ENCODE measurements at places on chromosomes 3 and 15.

GRCh38 chr15:78979456-78980320 is 34.8 kb upstream of the CTSH start:
- DNase-seq: peak; percentile 79

GRCh38 chr15:65832549-65833364 is 36.5 kb upstream of the RAB11A start:
- DNase-seq: peak; percentile 100

DNA sequence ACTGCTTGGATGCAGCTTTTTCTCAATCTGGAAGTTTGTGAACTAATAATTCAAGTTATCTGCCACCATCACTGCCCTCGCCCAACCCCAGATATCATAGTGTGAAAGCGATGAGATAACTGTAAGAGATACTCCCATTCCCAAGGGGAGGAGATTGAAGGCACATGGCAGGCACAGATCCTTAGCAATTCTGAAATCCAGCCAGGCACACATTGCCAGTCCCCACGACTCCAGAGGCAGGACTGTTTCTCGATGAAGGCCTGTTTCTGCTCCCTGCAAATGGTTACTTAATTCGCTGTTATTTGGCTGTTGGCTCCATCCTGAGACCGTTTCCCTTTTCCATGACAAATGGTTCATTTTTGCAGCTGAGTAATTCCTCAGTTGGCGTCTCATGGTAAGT is 63.2 kb upstream of the NEDD4 start:
- DNase-seq: no peak

DNA sequence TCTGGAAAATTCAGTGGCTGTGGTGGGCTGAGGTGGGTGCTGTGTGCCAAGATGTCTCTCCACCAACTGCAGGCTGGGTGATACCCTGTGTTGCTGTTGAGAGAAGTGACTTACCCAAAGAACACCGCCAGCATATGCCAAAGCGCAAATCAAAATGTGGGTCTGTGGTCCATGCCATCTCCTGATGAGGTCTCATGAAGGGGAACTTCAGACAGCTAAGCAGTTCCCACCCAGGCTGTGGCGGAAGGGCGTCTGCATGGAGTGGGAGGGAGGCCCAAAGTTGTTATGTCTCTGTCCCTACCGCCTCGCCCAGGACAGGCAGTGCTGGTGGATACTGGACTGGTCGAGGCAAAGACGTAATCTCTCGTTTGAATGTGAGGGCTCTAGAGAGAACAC is 70.9 kb upstream of the PLXNA1 start:
- DNase-seq: no peak

DNA sequence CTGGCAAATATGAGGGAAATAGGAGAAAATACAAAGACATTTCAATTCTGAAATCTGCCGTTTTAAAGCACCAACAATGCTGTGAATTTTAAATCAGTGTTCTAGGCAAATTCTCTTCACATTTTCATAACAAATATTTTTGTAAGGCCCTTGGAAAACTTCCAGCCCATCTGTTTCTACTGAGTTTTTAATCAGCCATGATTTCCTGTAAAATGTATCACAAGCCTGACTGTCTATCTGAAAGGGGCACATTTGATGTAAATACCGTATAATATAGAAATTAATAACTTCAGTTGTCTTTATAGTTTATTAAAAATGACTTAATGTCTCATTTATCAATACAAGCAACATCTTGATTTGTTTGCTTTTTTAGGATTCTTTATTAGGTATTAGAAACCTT is 454.7 kb downstream of the PYDC2 start:
- no peak for DNase-seq

DNA sequence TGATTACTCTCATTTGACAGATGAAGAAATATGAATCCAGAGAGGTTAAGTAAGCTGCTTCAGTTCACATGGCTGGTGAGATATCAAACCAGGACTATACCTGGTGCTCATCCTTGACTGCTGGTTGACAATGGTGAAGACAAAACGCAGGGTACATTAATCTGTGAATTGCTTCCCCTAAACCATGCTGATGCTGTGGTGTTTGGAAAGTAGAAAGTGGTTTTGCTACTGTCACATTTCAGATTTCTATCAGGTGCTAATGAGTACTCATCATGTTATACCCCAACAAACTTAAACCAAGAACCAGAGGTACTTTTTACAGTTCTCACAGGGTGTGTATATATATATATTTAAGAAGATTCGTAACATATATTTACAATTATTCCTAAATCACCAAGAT is 85.0 kb upstream of the PRTG start:
- no peak for DNase-seq

GRCh38 chr3:58657571-58658141 is 8.9 kb downstream of the FAM3D start:
- DNase-seq: no peak

GRCh38 chr3:8837162-8837561 is 67.7 kb upstream of the OXTR start:
- no peak for DNase-seq

DNA sequence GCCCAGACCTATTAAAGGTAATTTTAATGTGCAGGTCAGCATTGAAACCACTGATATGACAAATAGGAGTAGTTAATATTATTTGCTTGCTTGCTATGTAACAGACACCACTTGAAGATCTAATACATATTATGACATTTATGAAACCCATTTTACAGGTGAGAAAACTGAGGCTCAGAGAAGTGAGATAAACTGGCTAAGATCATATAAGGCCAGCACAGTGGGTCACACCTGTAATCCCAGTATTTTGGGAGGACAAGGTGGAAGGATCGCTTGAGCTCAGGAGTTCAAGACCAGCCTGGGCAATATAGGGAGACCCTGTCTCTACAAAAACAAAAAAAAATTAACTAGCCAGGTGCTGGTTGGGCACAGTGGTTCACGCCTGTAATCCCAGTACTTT is 33.1 kb upstream of the EIF4A2 start:
- no peak for DNase-seq

- no peak for DNase-seq
These were observed 260.7 kb downstream of the EDEM1 start for GRCh38 chr3:5448246-5448645.

DNA sequence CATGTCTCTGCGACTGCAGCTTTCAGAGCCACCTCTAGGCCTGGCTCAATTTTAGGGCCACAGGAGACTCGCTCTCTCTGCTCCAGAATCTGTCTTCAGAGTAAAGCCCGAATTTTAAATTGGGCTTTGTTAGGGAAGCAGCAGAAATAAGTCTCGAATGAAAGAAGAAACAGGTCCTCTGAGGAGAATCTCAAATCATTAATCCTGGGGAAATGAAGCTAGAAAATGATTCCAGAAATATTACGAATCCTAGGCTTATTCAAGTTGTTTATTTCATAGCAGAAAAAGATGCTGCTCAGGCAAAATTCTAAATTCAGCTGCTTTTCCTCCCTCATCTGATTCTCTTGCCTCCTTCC is 114.2 kb upstream of the THBS1 start:
- DNase-seq: no peak

DNA sequence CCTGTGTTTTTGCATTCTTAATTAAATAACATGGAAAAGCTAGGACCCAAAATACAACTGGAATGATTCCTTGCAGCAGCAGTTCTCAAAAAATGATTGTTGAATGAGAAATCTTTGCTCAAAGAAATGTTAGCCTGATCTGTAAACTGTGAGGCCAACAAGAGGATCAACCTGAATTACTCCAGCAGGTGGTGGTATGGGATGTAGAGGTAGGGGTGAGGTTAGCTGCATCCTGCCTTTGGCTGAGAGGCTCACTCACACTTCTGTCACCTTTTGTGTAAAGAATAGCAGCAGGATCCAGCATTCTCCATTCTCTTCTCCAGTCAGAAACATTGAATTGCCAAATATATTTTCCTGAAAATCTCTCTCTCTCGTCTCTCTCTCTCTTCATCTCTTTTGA is 26.5 kb upstream of the FAM98B start:
- DNase-seq: no peak

DNA sequence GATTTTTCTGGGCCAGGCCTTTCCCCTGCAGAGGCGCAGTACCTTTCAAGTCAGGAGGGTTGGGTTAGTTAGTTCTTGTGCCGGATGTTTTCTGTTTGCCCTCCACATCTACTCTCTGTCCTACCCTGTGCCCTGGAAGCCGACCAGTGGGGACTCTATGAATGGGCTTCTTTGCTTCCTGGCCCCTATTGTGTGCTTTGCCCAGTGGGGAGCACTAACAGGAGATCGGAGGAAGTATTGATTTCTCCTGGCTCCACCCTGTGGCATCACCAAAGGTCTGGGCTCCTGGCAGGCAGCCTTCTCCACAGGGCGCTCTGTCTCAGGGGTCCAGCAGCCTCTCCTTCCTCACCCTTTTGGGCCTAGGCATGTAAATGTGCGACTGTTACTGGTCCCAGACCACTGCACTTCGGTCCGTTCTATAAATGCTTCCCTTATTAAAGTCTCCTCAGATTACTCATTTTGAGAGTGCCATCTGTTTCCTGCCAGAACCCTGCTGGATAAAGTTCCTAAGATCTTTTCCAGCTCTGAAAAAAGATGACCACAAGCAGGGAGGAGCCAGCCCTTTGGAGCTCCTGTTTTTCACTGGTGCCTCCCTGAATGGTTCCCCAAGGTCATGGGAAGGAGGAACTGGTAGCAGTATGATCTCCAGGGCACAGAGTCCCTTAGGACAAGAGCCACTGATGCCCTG is 44.5 kb downstream of the CTDSPL start:
- peak; percentile 88 for DNase-seq

GRCh38 chr15:87354661-87355410 is 901.7 kb downstream of the NTRK3 start:
- no peak for DNase-seq

GRCh38 chr15:80970018-80970657 is 19.5 kb downstream of the MESD start:
- DNase-seq: peak; percentile 45

GRCh38 chr3:193768070-193768394 is 175.0 kb downstream of the OPA1 start:
- DNase-seq: no peak

GRCh38 chr15:47742334-47742733 is 25.0 kb downstream of the SEMA6D start:
- DNase-seq: no peak

GRCh38 chr15:58457466-58457965 is 25.7 kb downstream of the LIPC start:
- DNase-seq: no peak

DNA sequence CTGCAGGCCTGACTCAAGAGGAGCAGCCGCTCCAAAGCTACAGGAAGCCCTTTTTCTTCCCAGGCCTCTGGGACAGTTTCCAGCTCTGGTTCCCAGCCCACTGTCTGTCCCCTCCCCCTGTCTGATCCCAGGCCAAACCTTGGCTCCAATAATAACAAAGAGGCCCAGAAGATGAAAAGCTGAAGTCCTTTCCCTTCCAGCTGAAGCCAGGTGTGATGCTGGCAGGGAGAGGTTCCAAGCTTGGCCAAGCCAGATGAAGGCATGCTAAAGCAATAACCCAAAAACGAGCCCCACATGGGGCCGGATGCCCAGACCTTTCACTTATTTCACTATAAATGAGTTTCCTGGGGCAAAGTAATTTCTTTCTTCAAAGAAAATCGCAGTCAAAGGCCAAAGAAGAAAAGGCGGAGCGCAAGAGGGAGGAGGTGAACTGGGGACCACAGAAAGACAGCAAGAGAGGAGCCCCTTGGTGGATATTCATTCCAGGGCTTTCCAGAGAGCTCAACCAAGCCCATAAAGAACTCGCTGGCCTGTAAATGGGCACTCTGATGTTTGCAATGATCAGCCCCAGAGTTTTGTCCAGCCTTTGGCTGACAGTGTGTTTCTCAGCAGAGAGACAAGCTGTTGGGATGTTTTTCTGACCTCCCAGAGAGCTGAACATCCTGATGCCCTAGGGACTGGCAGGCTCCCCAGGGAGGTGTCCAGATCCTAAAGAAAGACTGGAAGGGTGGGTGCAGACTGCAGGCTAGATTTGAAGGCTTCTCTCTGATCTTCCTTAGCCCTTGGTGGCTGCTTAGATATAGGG is 157.6 kb downstream of the UACA start:
- DNase-seq: no peak

DNA sequence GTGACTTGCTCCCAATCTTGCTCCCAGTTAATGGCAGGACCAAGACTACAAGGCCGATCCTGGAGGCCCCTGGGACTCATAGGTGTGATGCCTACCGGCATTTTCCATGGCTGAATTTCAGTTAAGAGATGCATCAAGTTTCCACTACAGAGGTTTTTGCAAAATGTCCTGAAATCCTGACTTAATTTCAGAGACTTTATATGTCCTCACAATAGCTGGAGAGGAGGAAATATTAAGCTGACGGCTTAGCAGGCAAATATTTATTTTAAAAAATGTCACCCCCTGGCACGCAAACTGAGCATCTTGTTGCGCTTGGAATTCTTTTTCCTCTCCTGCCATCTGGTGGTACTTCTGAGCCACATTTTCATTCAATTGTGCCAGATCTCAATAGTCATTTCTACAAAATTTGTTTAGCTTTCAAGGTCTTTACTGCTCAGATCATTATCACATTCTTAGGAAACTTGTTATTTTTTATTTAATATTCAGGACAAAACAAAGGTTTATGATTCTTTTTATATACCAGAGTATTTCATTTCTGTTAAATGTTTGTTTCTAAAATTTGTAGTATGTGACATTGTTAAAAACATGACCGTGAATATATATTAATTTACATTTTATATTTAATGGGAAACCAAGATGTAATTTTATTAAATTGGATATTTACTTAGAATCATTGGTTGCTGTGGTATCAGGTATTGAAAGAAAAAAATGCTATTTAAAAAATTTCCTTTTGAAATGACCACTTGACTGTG is 189.2 kb upstream of the THRB start:
- DNase-seq: peak; percentile 15

DNA sequence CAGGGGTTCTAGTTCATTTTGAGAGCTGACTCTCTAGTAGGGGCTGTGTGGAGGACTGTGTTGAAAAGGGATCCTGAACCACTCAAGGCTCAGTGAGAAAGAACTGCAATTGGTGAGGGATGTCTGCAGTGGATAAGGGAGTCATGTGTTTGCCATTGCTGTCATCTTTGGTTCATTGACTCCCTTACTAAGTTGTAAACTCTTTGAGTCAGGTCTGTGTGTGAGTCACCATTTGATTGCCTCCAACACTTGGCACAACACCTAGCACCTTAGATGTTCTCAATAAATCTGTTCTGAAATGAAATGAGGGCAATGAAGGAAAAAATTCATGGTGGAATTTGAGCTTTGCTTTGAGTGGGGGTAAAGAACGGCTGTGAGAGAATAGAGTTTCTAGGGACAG is 51.7 kb downstream of the PLS1 start:
- no peak for DNase-seq

DNA sequence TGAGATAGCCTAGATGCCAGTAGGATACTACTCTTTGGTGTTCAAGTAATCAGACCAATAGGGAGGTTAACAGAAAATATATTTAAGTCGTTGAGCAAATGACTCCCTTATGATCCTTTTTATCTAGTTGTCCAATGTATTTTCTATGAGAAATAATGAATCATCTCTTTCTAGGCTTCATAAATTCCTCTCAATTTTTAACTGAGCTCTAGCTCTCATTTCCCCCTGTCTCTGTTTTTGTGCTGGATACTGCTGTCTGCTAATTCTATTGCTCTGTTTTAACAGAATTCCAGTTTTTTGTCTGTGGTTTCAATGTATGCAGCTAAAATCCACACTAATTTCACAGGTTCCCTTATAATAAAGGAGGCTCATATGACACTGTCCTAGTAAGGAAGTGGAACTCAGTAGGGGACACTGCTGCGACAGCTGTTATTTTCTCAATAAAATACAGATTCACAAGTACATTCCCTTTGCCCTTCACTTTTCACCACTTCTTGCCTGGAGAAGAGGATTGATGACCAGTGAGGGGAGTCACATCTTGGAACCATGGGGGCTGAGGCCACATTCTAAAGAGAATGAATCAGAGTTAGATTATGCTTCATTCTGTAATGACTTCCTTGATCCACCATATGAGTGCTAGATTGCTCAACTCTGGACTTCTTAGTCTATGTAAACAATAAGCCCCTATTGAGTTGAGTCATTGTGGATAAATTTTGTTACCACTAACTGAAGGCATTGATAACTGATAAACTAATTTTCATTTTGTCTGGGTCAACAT is 558.7 kb upstream of the KCNMB2 start:
- peak; percentile 17 for DNase-seq
